ENCODE measurements at places on chromosomes 3 and 15.

DNA sequence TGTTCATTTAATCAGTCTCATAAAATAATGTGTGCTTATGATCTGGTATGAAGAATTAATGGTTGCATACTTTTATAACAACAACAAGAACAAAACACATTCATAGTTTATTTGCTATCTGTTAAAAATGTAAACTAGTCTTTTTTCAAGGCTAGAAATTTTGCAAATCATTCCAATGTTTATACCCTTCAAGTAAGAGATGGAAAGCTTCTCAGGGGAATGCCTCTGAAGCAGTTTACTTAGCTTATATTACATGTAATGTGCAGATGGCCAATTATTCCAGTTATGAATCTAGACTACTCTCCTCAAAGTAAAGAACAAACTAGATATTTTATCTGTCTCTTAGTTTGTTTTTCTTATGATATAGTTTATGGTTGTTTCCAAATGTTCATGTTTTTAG lies 575.4 kb downstream of the NAALADL2 start:
- no peak for DNase-seq

GRCh38 chr3:114496874-114497273 lies 203.0 kb downstream of the TIGIT start:
- DNase-seq = no peak

DNA sequence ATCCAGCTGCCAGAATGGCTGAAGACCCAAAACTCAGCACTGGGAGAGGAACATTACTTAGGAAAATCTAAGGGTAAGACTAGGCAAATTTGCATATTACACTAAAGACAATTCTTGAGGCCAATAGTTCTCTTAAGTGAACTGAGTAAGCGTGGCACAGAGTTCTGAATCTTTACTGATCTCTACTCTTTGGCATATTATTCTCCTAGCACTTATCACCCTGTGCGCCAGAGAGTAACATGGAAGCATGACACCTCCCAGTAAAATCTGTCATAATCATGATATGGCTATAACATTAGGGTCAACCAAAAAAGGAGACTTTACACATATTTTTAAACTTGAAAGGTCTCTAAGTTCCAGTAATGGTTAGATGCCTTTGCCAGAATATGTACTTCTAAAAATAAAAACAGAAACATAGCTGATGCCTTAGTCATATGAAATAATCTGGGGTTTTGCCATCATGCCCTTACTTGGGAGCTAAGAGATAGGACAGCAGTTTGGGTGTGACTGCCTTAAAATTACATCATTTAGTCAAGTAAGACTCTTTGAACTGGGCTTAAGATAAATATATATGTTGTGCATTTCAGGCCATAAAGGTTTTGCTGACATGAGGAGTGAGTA lies 290.5 kb downstream of the PLCL2 start:
- no peak for DNase-seq

- DNase-seq = no peak
These were observed 99.9 kb upstream of the TP63 start for GRCh38 chr3:189531271-189531670.

GRCh38 chr3:175869404-175869803 lies 1010.3 kb downstream of the NAALADL2 start:
- no peak for DNase-seq

- DNase-seq = no peak
These were observed 37.4 kb upstream of the CCDC174 start for GRCh38 chr3:14614189-14614588.

DNA sequence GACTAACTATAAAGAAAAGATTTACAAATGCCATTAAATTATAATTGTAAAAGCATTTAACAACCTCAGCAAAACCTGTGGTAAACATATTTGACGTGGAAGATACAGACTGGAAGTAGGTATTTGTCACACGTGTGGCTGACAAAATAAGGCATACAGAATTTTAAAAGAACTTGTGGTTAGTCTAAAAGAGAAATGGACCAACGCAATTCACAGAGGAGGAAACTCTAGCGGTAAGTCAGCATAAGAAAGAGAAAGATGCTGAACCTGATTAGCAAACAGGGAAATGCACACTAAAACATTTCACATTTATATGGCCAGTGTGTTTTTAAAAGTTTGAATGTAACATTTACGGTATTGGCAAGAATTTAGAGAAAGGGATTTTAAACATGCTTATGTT lies 35.3 kb downstream of the KCNH8 start:
- DNase-seq = no peak

DNA sequence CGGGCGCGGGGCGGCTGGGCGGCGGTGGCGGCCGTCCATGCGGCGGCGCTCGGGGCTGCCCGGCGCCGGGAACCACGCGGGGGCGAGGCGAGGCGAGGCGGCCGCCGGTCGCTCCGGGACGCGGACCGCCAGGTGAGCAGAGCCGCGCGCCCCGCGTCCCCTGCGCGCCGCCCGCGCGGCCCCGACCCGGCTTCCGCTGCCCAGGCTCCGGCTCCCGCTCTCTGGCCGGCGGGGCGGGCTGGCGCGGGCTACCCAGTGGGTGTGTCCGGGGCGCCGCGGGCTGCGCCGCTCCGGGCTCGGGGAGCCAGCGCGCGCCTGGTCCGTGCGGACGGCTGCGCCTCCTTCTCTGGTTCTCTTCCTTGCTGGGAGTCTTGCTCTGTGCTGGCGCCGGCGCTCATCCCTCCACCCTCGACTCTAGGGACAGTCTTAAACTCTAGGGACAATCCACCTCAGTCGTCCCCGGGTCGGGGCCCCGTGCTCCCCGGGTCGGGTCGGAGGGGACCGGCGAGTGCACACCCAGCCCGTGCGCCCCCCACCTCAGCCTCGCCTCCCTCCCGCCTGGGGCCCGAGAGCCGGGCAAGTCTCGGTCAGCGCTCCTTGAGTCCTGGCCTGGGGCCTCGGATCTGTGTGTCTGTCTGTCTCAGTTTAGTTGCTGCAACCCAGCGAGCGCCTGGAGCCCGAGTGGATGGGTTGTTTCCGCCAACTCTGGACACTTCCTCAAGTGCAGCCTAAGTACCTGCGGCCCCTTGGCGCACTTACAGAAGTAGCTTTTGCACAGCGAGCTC lies 488 bp downstream of the THSD4 start:
- DNase-seq = no peak

- no peak for DNase-seq
These were observed 23.0 kb upstream of the GOLGA6C start for GRCh38 chr15:75235051-75235673.
